ENCODE measurements at places on chromosomes 2 and 18.

GRCh38 chr2:124333784-124334183 is 308.7 kb downstream of the CNTNAP5 start:
- no peak for DNase-seq

DNA sequence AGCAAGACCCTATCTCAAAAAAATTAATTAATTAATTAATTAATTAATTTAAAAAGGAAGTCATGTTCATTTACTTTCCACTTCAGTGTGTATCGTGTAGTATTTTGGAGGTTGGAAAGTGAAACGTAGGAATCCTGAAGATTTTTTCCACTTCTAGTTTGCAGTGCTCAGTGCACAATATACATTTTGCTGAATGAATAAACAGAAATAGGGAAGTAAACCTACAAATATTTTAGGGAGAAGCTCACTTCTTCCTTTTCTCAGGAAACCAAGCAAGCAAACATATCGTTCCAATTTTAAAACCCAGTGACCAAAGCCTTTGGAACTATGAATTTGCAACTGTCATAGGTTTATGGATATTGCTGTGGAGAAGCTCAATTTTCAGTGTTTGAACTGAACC is 27.8 kb downstream of the SLC14A1 start:
- no peak for DNase-seq

DNA sequence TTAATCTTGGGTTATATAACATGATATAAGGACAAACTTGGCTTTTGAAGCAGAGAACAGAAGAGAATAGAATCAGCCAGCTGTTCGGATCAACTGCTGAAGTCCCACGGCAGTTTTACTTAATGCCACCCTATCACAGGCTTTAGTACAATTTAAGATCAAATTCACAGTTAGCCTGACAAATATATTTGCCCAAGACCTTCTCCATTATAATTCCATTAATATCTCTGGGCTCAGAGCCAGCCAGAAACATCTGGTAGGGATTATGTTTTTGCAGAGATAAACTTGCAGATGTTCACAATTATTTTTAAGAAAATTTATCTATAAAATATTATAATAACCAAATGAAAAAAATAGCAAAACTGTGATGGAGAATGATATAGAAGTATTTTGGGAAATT is 381.4 kb downstream of the RAD51AP2 start:
- no peak for DNase-seq

- DNase-seq, result no peak
These were observed 79.4 kb downstream of the SPRED2 start for GRCh38 chr2:65353046-65353445.

DNA sequence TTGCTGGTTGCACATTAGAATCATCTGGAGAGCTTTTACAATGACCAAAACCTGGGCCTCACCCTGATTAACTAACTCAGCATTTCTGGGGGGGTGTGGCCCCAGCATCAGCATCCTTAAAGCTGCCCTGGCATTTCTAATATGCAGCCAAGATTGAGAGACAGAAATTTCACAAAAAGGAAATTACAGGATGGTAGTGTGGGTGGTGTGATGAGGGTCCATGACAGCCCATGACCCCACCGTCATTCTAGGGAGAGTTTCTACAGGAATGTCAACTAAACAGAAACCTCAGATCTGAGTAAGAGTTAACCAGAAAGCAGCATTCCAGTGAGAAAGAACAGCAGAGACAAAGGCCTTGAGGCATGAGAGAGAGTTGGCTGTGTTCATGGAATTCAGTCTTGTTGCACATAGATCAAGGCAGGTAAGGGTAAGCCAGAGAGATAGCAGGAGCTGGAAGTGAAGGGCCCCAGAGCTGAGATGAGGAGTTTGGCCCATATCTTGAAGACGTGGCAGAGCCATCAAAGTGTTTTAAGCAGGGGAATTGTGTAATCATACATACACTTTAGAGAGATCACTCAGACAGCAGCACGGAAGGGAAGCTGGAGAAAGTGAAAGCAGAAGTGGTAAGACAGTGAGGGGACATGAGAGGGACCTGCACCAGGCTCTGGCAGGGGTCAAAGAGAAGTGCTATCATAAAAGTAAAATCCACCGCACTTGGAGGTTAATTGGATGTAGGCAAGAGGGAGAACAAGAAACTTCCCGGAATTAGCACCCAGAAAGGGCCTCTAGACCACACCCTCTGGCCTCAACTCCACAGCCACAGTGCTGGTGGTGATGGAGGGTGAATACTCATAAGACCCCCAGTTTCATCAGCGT is 7.8 kb upstream of the TRABD2A start:
- DNase-seq, result no peak

- DNase-seq, result no peak
These were observed 29.7 kb upstream of the FHL2 start for GRCh38 chr2:105428387-105429018.

- DNase-seq, result no peak
These were observed 327.0 kb upstream of the CDH7 start for GRCh38 chr18:65423776-65424175.

- no peak for DNase-seq
These were observed 3.1 kb downstream of the TWIST2 start for GRCh38 chr2:238851026-238851425.

GRCh38 chr18:36464126-36464651 is 166.7 kb downstream of the FHOD3 start:
- DNase-seq, result no peak

DNA sequence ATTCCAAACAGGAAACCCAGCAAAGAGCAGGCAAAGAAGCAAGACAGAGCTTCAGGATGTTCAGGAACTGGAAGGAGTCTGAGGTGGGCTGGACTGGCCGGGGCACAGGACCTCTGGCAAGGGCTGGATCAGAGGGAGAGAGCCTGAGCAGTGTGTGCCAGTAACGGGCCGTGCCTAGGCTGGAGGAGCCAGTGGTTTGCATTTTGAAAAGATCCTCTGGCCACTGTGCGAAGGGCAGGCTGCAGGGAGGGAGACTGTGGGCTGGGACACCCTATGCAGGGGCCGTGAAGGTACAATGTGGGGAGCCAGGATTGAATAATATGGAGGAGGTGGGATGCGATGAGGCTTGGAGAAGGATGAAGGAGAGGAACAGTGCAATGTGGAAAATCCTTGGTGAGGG is 6.2 kb upstream of the SDC1 start:
- no peak for DNase-seq

DNA sequence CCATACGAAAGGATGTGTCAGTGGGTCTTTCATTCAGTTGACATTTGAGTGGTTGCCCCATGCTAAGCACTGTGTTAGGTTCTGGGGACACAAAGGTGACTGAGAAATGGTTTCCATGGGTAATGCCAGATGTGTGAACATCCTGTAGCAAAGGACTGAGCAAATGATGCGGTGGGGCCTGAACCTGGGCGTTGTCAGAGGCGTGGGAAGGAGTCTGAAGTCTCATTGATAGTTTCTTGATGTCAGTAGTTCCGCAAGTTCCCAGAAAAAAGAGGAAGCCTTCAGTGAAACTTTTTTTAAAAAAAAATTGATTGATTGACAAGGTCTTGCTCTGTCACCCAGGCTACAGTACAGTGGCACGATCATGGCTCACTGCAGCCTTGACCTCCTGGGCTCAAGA is 56.9 kb downstream of the LIMS1 start:
- DNase-seq, result no peak

DNA sequence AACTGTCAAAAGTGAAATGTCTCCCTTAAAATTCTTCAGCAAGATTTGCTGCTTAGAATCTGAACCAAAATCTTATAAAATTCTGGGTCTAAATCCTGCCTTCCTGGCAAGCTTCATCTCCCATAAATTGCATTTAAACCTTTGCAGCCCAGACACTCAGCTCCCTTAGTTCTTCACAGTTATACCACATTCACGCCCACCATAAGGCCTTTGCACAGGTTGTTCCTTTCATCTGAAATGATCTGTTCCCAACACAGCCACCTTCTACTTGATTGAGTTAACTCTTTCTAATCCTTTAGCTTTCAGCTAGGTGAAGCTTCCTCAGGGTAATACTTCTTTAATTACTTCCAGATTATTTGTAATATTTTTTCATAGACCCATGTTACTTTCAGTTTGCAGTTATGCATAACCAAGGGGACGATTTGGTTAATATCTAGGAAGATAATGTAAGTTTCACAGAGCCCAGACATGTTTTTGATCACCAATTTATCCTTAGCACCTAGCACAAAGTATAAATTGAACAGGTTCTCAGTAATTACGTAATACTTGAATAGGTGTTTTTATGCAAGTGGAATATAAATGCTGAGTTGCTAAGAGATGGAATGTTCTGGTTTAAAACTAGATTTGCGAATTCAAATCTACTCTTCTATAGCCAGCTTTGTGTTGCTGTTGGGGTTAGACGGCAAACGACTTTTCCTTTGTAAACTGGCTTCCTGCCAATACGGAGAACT is 779.7 kb upstream of the PKDCC start:
- DNase-seq, result no peak

Measured in activated effector memory CD4-positive, alpha-beta T cell treated with Interleukin-2 at 50 U/mL for 16 hours (primary cell).